Stimulated activated CD8-positive, alpha-beta memory T cell treated with anti-CD3 and anti-CD28 coated beads, Interleukin-4, amount 100 ng/mL, for 24 hours (primary cell): ENCODE measurements at places on chromosomes 4 and X.

DNA sequence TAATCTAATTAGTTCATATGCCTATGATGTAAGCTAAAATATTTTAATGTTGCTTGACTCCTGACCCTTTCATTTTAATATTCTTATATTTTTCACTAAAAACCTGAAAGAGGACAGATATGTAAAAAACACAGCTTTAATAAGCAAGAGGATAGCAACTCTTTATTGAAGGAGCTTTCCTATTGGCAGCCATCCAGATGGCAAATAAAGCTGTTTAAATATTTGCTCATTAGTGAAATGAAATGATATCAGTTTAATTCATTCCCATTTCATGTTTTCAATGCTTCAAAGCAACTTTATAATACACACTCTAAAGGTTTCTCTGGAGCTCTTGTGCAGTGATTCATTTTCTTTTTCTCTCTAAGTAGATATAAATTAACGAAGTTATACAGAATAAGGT is 473.4 kb downstream of the PCDH7 start:
- no peak for DNase-seq

DNA sequence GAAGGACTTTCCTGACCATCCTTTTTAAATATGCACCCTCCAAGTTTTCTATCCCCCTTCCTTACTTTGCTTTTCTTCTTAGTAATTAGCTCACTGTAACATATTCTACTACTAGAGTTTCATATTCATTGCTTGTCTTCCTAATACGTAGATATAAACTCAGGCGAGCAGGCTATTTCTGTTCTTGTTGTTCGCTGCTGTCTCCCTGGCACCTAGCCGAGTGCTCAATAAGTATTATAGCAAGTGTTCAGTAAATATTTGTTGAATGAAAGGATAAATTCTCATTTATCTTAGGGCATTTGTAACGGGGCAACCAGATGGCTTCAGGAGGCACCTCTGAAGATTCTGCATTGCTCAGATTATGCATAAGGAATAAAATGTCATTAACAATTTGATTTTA is 6.8 kb upstream of the RHOH start:
- no peak for DNase-seq

- DNase-seq, result no peak
Observed at GRCh38 chr4:26238778-26239679, 81.8 kb upstream of the RBPJ start.

DNA sequence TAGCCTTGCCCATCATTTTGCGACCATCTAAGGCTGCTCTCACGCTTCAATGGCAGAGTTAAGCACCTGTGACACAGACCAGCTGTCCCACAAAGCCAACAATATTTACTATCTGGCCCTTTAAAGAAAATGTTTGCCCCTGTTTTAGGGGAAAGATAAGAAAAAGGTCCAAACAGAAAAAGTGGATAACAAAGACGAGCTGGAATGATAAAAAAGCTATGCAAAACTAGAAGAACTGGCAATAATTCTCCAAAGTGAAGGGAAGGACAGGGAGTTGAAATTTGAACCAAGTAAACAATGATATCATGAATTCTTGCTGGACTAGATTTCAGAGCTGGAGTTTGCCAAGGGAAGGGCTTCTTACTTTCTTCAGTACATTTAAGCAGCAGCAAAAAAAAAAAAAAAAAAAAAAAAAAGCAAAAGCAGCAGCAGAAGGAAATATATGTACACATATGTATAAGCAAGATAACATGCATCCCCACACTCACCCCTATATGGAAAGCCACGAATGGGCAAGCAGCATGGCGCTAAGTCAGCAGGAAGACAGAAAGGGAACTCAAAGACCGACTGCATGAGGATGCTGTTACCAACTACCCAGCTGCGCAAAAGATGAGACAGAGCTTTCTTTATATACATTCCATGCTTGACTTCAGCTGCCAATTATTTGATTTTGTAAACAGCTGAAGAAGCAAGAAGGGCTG is 12.5 kb downstream of the TRAPPC2 start:
- DNase-seq, result no peak

GRCh38 chr4:121686255-121686654 is 10.5 kb downstream of the ANXA5 start:
- DNase-seq, result no peak

- no peak for DNase-seq
Observed at GRCh38 chr4:150302553-150302952, 224.3 kb downstream of the DCLK2 start.

DNA sequence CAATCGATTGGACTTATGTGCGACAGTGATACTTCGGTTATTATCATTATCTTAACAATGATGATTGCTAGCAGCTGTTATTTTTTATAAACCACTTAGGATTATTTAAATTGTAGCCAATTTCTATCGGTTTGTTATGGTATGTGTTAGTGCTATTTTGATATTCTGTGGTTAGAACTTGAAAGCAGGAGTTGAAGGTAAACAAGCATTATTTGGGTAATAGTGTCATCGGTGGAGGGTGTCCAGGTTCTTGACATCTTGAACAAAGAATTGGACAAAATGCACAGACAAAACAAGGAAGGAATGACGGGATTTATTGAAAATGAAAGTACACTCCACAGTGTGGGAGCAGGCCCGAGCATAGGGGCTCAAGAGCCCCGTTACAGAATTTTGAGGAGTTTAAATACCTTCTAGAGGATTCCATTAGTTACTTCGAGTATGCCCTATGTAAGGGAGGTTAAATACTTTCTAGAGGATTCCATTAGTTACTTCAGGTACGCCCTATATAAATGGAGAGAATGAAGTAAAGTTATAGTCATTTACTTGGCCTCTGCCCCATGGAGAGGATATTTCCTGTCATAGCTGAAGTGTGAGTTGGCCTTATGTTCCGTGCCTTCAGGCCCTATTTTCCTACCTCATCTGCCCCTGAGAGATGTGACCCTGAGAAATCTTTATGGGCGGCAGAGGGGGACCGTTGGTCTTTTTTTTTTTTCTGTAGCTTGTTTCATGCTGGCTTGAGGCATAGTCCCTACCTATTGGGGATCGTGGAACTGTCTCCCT is 13.1 kb downstream of the MOB1B start:
- DNase-seq, result no peak

DNA sequence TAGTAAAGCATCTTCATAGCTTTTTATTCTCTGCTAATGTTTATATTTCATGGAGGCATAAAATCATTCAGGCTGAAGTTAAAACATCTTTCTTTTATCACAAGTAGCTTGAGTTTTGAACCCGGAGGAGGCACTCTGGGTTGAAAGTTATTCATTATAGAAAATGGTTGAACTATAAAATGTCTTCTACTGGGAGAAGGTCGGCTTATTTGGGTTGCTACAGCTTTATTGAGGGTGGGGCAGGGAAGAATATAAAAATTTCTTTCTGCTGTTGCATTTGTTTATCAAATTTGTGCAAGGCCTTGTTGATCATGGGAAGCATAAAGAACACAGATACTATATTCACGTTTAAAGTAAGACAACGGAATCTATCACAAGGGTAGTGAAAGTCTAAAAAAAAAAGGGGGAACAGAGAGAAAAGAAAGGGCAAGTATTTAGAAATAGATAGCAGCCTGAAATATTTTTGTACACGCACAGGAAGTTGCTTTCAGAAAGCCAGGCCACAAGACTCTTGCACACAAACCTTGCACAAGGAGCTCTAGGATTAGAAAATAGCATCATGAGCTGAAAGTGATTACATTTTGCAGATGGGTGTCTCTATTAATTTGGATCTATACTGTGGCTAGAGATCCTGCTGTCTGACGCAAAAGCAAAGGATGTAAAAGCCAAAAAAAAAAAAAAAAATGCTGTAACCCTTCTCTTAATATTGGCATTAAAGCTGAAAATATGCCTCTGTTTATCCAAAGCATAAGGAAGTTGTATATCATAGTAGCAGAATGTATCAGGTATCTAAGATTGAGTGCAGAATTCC is 37.2 kb upstream of the FAM9C start:
- DNase-seq, result no peak

DNA sequence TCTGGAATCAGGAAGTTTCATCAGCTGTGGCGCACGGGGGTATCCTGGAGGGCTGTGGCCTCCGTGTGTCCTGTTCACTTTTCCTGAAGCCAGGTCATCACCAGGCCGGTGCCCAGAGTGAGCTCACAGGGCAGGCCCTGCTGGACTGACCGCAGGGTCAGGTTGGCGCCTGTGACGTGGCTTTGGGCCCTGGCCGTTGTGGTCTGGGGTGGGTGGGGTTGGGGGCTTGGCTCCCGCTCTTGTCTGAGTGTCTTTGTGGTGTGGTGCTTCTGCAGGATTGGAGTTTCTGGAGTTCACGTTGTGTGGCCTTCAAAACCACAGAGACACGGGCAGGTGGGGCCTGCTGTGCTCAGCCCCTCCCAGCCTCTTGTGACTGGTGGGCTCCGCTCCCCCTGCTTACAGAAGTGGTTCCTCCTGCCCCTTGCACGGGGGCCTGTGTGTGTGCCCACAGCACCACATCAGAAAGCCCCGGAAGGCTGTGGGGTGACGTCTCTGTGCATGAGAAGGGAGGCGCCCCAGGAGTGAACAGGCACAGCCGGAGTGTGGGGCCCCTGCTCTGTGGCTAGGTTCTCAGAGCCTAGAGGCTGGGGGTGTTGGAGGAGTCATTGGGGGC is 9.5 kb downstream of the RGS12 start:
- peak; percentile 61 for DNase-seq

DNA sequence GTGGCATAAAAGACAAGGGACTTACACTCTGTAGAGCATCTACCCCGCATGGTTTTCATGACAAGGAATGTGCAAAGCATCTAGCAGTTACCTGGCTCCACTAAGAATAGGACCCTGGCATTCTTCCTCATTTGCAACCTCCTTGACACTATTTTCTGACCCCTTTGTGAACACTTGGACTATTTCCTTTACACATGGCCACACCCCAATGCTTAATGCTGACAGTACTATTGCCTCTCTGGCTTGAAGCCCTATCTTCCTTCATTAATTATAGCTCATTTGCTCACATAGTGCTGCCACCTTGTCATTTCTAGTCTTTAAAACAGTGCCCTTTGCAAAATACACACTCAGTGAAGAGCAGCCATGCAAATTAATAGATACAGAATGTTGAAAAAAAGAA is 226.3 kb upstream of the VCX3A start:
- no peak for DNase-seq

DNA sequence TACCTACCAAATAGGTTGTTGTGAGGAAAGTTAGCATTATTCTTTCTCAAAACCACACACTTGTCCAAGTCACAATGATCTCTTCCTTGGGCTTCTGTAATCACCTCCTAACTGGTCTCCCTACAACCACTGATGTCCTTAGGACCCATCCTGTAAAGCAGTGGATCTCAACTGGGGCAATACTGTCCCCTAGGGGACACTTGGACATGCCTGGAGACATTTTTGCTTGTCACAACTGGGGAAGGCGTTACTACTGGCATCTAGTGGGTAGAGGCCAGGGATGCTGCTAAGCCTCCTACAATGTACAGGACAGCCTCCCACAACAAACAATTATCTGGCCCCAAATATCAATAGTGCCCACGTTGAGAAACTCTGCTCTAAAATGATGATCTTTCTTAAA is 118.7 kb upstream of the AP1S2 start:
- DNase-seq, result no peak

GRCh38 chr4:147407261-147408045 is 73.4 kb upstream of the EDNRA start:
- DNase-seq, result no peak

DNA sequence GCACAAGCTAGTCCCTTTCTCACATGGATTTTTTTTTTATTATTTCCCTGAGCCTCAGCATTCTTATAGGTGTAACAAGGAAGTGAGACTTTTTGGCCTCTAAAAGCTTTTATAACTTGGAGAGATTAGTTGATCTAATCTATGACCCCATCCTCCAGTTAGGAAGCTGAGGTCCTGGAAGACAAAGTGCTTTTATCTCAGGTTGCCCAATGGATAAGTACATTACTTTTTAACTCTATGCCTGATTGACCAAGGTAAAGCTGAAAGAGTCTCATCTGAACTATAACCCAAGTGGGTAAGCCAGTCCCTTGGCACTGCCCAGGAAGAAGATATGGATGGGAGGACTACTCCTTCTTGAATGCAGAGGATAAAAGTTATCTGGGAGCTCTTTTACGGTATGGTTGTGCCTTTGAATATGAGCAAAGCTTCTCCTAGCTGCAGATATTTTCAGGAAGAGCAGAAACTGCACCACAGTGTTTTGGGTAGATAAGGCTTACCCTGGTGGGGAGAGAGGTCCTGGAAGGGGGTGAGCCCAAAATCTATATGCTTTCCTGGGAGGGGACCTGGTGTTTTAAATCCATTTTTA is 40.2 kb downstream of the VSIG4 start:
- DNase-seq, result no peak

DNA sequence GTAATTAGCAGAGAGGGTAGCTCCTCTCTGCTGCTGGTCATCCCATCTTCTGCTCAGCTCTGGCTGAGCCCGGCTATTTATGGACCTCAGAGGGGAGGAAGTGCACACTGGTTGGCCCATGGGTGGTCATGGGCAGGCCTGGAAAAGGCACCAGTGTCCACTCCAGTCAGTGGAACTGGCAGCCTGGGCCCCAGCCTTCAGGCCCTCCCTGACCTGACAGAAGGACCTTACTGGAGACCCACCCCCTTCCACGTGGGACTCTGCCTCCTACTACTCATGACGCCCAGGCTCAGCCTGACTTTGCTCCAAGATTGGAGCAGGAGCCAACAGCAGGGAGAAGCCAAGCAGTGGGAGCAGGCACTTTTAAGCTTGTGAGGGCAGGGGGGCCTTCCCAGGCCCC is 8.0 kb upstream of the ART3 start:
- no peak for DNase-seq

GRCh38 chrX:37347420-37347819 is 1.7 kb upstream of the PRRG1 start:
- DNase-seq, result no peak

DNA sequence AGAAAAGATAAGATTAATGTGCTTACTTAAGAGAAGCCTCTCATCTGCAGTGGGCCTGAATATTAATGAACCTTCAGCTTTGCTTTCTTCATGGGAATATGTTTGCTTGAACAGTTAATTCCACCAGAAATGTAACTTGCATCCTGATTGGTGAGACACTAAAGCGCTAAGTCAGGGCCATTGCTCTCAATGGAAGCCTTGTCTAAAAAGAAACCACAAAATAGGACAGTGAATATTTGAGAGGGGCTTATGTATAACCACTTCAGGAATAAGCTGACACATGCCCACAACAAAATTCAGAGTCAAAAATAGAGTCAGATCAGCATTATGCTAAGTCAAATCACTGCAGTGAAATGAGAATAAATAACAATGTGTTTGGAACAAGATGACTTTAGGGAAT is 1125.8 kb downstream of the STIM2 start:
- no peak for DNase-seq

GRCh38 chr4:18815779-18816173 is 794.2 kb upstream of the LCORL start:
- no peak for DNase-seq

- peak; percentile 18 for DNase-seq
Observed at GRCh38 chrX:47361538-47362511, 8.6 kb upstream of the ZNF157 start.

- DNase-seq, result no peak
Observed at GRCh38 chr4:156778093-156778492, 193.5 kb downstream of the PDGFC start.

DNA sequence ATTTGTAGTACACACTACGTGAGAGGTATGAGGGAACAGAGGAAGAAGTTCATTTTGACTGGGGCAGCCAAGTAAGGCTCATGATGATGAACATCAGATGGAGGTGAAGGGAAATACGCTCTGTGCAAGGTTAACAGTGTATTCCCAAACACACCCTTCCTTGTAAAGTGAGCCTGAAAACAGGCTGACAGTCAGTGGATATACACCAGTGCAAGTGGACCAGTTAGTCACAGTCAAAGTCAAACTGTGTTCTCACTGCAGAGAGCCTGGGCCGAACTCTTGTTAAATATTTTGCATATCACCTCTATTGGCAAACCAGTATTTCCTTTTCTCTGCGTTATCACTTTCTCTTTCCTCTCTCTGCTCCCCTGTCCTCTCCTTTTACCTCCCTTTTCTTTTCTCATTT is 23.4 kb upstream of the RHOH start:
- DNase-seq, result no peak
